Hematopoietic multipotent progenitor cell treated with erythropoietin and hydrocortisone succinate and interleukin-3 and kit ligand, for 15 days (in vitro differentiated cells): ENCODE measurements at places on chromosomes 13 and 19.

DNA sequence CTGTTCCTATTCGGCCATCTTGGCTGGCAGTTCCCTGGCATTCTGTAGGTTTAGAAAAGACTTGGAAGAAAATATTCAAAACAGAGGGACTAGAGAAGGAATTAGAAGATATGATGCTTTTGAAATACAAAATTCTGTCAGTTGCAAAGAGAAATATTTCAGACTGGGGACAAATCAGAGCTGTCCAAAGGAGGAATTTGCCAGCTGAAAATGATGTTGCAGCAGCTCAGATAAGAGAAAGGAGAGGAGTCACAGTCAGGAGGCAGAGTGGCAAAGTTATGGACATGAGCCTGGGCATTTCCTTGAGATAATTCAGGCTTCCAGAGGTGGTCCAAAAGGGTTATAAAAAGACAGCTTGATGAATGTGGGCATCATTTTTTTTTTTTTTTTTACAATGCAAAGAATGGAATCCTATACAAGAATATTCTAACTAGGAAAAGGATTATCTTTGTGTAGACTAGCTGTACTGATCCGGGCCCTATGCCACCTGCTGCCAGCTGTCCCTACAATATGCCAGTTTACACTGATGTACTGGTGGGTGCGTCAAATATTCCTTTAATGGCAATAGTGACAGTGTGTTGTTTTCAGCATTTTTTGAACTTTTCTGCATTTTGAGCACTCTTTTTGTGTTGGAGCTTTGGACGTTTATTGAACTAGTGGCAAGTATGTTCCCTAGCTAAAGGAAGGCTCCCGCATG lies 31.8 kb upstream of the CBY2 start:
- no peak for DNase-seq

DNA sequence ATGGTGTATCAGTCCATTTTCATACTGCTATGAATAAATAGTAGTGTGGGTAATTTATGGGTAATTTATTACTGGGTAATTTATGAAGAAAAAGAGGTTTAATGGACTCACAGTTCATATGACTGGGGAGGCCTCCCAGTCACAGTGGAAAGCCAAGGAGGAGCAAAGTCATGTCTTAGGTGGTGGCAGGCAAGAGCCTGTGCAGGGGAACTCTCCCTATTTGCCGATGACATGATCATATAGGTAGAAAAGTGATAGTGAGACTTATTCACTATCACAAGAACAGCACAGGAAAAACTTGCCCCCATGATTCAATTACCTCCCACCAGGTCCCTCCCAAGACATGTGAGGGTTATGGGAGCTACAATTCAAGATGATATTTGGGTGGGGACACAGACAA lies 1137.7 kb downstream of the UQCRFS1 start:
- DNase-seq, result no peak

DNA sequence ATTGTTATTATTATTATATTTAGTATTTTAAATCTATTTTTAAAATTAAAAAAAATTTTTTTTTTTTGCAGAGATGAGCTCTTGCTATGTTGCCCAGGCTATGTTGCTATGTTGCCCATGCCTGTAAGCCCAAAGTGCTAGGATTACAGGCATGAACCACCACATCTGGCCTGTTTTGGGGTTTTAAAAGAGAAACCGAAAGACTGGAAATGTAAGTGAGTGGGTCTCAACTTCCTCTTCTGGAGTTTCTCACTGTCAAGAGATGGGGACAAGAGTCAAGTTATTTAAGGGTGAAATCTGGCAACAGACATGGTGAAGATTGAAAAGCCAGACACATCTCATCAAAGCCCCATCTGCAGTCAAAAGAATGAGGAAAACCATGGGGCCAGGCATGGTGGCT lies 4.2 kb upstream of the OR7G3 start:
- DNase-seq, result no peak

DNA sequence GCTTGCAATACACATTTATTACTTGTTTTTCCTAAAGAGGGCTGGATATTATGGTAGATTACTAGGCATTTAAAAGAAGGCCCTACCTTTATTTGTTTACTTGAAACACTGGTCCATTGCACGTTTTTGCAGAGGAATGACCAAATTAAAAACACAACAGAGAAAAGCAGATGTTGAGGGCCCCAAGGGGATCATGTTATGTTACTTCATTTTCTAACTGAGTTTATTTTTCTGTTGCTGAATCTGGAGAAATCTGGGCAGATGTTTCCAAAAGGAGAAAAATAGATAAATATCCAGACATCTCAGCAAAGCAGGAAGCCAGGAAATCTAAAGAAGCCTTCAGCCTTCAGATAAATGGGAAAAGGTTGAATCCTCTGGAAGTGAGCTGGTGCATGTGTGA lies 353.0 kb downstream of the NDFIP2 start:
- DNase-seq, result no peak

GRCh38 chr13:37123337-37123736 lies 17.9 kb upstream of the CSNK1A1L start:
- DNase-seq, result no peak

- DNase-seq, result no peak
Observed at GRCh38 chr13:51826606-51827005, 18.4 kb downstream of the TMEM272 start.

DNA sequence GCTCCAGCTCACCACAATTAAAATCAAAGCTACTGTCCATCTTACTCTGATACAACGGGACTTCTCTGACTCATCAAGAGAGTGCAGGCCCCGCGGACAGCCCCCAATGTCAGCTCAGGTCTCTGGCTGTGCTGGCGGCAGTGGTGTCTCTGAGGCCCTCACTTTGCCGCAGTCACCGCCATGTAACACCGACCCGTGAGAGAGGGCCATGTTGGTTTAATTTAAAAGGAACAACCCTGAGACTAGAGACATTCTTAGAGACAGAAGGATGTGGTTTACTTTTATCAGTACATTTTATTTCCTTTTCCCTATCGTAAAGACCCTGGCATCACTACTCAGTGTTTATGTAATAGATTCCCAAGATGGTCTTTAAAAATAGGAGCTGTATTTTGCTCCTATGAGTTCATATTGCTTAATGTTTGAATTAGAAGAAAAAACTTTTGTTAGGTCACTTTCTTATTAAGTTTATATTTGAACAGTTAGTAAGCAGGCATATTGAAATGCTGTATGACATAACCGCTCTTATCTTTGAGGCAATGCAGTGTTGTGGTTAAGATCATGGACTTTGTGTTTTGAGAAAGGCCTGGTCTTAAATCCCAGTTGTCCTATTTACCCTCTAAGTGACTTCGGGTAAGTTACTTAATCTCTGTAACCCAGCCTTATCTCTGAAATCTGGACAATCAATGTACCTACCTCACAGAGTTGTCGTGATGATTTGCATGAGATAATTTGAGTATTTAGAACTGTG lies 23.4 kb downstream of the DGKH start:
- DNase-seq, result no peak

- no peak for DNase-seq
Observed at GRCh38 chr19:39890755-39891551, 43.5 kb downstream of the FCGBP start.

DNA sequence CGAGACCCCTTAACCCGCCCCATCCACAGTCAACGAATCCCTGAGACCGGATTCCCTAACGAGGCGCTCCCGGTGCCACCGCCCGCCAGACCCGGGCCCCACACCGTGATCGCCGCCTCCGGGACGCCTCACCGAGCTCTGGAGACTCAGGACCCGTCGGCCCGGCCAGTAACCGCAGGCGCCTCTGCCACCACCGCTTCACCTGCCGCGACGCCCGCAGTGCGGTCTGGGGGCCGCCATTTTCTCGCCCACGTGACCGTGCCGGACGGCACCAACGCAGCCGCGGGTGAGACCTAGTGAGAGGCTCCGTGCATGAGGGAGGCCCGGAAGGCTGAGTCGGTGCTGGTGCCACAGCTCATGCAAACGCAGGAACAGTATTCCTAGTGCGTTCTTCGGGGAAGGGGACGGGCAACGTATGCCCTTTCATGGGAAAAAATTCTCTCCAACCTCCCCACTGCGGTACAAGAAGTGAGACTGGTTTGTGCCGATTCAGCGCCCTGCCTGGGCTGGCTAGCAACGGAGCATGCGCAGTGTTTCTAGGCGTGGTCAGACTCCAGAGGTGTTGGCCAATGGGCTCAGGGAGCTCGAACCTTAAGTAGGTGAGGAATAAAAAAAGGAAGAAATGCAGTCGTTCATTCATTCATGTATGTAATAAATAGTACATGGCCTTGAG lies at the start of gene DOHH:
Gene DOHH, minus strand, starts transcription at position 246 of the 673 bp plus-strand sequence. CDS start 3,860 bp downstream, outside the sequence.
- peak; percentile 99 for DNase-seq

DNA sequence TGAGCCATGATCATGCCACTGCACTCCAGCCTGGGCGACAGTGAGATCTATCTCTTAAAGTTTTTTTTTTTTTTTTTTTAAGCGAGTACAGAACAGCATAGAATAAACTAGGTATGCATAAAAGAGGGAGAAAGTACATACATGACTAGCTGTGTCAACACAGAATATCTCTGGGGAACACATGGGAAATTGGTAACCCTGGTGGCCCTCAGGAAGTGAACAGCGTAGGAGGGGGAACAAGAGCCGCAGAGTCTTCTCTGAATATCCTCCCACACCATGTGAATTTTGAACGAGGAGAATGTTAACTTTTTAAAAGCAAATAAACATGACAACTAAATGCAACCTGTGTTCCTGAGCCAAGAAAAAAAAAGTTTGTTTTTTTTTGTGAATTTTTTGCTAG lies 15.2 kb downstream of the PHLDB3 start:
- DNase-seq, result no peak

DNA sequence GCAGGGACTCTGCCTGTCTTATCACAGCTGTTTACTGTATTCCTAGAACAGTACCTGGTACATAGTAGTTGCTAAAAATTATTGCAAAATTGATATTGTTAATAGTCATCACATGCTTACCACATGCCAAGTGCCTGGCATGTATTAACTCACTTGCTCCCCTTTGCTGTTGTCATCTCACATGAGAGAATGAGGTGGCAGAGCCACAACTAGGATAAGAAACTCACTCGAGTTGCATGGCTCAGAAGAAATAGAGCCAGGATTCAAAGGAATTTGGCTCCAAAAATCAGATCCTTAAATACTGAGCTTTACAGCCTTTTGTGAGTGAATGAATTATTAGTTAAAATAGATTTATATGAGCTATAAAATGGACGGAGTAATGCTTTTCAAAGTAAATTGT lies 42.6 kb downstream of the B3GLCT start:
- no peak for DNase-seq

- DNase-seq, result no peak
Observed at GRCh38 chr13:40121722-40122121, 466.3 kb downstream of the COG6 start.

GRCh38 chr19:33005440-33005839 lies 33.4 kb downstream of the FAAP24 start:
- no peak for DNase-seq

- DNase-seq, result no peak
Observed at GRCh38 chr13:88014527-88014926, 343.4 kb downstream of the SLITRK5 start.

DNA sequence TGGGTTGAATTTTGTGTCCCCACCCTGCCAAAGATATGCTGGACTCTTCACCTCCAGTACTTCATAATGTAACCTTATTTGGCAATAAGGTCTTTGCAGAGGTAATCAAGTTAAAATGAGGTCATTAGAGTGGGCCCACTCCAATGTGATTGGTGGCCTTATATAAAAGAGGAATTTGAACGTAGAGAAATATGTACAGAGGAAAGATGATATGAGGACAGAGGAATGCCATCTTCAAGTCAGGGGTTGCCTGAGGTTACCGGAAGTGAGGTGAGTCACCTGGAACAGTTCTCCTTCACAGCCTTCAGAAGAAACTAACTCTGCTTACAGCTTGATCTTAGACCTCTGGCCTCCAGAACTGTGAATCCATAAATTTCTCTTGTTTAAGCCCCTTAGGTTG lies 69.9 kb downstream of the GPC5 start:
- DNase-seq, result no peak

- DNase-seq, result no peak
Observed at GRCh38 chr13:73082471-73082870, 23.7 kb downstream of the KLF5 start.

- DNase-seq, result no peak
Observed at GRCh38 chr19:5927441-5927821, 13.4 kb downstream of the CAPS start.

GRCh38 chr13:20717581-20718542 lies 14.4 kb downstream of the IL17D start:
- DNase-seq, result no peak

GRCh38 chr19:34351382-34351826 lies 13.6 kb upstream of the GPI start:
- no peak for DNase-seq

DNA sequence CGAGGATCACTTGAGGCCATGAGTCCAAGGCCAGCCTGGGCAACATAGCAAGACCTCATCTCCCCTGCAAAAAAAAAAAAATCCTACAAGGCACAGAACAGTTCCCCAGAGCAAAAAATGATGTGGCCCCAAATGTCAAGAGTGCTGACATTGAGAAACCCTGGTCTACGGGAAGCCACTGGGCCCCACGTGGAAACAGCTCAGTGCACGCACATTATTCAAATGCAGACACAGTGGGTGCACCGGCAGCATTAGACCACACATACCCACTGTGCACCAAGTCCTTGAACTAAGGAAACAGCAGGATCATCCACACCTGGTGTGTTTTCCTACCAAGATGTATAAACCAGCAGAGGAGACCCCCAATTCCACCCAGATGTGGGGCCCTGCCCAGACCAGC lies 35.0 kb upstream of the ADGRE5 start:
- DNase-seq, result no peak

DNA sequence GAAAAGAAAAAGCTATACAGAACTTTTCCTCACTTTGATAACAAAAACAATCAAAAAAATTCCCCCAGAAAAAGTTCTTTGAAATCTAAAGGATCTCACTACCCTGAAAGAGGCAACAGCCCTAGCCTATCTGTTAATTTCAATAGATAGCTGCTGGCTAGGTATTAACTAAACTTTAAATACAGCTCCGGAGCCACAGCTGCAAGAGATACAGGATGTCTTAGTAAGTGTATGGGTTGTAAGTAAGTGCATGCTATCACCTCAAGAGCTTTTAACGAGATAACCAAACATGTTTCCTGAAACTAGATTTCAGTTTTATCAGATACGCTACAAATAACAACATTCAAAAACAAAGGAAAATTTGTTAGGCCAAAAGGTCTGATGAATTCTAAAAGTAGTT lies 148.4 kb downstream of the KLF12 start:
- no peak for DNase-seq

GRCh38 chr13:79870123-79870522 lies 389.2 kb downstream of the NDFIP2 start:
- DNase-seq, result no peak

GRCh38 chr13:68872338-68872737 lies 1235.3 kb upstream of the ATXN8OS start:
- DNase-seq, result no peak

DNA sequence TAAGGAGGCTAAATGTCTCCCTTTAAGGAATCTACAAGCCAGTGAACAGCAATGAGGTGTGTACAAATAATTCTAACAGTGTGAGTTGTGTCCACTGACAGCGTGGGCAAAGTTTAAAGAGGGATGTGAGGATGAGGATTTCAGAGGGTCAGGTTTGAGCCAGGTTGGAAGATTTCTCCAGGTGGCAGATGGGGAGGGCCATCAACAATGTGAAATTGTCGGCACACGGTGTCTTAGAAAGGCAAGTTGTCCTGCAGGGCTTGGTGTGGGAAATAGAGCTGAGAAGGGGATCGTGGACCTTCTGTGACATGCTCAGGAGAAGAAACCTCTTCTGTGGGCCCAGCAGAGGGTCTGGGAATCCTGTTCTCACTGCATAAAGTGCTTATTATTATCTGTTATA lies 52.1 kb downstream of the ATP8A2 start:
- DNase-seq, result no peak
